ENCODE measurements at places on chromosomes 6 and 20.

GRCh38 chr20:31848088-31848999 lies 2.9 kb upstream of the FOXS1 start:
- DNase-seq = no peak

DNA sequence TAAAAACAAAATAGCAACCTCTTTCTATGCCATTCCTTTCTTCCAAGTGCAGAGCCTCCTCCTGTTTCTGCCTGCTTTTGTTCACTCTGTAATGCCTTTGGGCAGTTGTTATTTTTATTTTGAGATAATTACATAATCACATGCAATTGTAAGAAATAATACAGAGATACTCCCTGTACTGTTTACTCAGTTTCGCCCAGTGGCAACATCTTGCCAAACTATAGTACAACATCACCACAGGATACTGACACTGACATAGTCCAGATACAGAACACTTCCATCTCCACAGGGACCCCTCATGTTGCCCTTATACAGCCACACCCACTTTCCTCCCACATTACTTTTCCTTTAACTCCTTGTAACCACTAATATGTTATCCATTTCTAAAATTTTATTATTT lies 59.7 kb downstream of the BANF2 start:
- DNase-seq = no peak

DNA sequence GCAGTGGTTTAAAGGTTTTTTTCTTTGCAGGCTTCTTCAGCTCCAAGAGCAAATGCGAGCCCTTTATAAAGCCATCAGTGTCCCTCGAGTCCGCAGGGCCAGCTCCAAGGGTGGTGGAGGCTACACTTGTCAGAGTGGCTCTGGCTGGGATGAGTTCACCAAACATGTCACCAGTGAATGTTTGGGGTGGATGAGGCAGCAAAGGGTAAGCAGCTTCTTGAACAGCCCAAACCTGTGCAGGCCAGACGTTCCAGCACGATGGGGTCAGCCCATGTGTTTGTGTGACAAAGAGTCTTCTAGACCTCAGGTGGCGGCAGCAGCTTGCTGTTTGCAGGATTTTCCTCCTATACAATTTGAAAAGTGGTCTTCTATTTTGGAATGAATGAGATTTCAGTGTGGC lies 17.7 kb downstream of the DSP start:
- DNase-seq = no peak

- DNase-seq = no peak
Measured at GRCh38 chr6:51868591-51869355, 218.6 kb downstream of the PKHD1 start.

DNA sequence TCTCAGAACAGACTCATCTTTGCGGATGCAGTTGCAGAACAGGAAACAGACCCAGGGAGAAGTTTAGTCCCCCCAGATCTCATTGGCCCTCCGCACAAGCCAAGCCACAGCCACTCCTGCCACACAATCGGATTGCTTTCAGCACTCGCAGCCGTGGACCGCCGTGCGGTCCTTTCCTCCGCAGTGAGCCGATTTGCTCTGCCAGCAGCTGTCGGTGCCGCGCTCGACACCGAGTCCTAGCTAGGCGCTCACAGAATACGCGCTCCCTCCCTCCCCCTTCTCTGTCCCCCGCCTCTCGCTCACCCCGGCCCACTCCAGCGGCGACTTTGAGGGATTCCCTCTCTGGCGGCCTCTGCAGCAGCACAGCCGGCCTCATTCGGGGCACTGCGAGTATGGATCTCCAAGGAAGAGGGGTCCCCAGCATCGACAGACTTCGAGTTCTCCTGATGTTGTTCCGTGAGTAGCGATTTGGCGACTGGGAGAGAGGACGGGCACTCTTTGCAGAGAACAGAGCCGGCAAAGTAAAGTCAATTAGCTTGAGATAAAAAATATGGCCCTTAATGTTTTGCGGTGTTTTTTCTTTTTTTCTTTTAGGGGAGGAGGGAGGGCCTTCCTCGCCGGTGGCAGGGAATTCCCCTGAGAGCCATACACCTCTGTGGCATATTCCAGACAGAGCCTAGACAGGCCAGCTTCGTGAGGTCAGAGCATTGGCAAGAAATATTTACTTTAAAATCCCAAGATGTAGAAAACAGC lies at the start of gene LAMP5:
Gene LAMP5, plus strand, starts transcription at position 130 of the 753 bp plus-strand sequence. Its CDS starts 263 bp downstream, at position 393.
- no peak for DNase-seq

- no peak for DNase-seq
Measured at GRCh38 chr20:53938739-53939138, 131.7 kb downstream of the BCAS1 start.

DNA sequence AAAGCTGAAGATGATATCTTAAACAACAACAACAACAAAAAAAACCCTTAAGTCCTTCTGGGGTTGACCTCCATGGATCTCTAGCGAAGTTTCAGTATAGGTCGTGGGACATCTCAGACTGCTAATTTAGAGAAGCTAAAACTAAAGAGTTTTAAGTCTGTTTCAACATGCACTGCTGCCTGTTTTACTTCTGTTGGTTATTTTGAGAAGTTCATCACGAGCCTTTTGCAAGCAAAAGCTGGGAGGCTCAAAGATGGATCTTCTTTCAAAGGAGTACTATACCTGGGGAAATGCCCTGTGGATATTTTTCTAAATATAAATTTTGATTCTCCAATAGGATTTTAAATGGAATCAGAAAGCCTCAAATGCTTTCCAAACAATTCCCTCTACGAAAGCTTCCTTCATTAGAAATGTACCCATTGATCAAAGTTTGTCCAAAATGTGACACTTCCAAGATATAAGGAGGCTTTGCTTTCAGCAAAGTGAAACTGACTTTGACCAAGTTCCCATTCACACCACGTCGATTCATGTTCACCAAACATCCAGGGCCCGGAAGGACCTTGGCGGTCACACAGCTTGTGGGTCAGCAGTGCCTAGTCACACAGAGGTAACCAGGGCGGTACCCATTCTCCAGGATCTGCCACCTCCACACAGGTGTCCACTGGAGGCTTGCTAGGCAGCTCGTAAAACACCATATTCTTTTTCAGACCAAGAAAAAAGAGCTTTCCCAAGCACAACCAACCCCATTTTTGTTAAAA lies 94.7 kb upstream of the QKI start:
- DNase-seq = no peak

GRCh38 chr20:57317789-57318371 lies 11.7 kb upstream of the SPO11 start:
- no peak for DNase-seq
